Stimulated activated CD4-positive, alpha-beta T cell treated with anti-CD3 and anti-CD28 coated beads, TNF-alpha, amount 100 ng/mL, for 24 hours (primary cell): ENCODE measurements at places on chromosomes 6 and 20.

- no peak for DNase-seq
Observed at GRCh38 chr20:62069741-62070216, 4.1 kb upstream of the TAF4 start.

GRCh38 chr20:59102841-59103299, 60.3 kb upstream of the PRELID3B start:
- DNase-seq: no peak

DNA sequence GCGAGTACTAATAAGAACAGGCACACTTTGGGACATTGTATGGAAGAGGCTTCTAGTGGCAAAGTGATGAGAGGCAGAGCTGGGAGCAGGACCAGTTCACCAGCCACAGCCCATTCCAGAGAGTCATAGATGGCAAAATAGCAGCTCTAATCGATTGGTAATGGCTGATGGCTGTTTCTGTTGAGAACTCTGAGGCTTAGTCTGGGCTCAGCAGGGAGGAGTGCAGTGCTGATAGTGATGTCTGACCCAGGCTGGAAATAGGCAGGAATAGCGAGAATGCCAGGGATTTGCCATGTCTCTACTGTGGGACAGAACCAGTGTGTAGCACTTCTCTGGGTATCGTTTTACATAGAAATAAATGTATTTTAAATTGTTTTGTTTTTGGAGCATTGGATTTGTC, 620.0 kb upstream of the FLRT3 start:
- no peak for DNase-seq

DNA sequence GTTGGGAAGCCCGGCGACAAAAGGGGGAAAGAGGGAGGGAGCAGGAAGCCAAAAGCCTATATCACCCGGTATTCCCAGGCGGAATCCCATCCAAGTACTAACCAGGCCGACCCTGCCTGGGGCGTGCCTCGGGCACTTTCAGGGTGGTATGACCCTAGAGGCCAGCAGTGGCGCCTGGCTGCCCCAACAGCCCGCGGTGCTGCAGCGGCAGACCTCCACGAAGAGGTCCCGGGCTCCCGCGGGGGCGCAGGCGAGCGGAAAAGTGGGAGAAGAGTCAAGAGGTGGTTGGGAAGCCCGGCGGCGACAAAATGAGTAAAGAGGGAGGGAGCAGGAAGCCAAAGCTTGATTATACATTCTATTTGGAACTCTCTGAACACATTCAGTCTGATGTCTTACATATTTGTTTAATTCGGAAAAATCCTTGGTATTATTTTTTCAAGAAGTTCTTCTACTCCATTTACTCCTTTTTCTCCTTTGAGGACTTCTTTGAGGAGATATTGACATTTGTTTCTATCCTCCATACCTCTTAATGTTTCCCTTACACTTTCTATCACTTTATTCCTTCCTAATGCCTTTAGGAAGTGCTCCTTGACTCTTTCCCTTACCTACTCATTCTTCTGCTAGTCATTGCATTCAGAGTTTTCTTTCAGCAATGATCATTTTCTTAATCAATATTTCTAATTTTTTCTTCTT, 11.5 kb downstream of the TREML4 start:
- DNase-seq: no peak

- no peak for DNase-seq
Observed at GRCh38 chr20:17617212-17617867, 47.5 kb downstream of the DSTN start.

GRCh38 chr6:160299559-160299958, 40.9 kb upstream of the SLC22A2 start:
- DNase-seq: no peak

- DNase-seq: no peak
Observed at GRCh38 chr20:25310921-25311728, 63.2 kb downstream of the PYGB start.

GRCh38 chr6:170184316-170184715, 106.6 kb downstream of the DLL1 start:
- DNase-seq: no peak

GRCh38 chr20:50499938-50500337, 10.2 kb upstream of the PTPN1 start:
- no peak for DNase-seq

DNA sequence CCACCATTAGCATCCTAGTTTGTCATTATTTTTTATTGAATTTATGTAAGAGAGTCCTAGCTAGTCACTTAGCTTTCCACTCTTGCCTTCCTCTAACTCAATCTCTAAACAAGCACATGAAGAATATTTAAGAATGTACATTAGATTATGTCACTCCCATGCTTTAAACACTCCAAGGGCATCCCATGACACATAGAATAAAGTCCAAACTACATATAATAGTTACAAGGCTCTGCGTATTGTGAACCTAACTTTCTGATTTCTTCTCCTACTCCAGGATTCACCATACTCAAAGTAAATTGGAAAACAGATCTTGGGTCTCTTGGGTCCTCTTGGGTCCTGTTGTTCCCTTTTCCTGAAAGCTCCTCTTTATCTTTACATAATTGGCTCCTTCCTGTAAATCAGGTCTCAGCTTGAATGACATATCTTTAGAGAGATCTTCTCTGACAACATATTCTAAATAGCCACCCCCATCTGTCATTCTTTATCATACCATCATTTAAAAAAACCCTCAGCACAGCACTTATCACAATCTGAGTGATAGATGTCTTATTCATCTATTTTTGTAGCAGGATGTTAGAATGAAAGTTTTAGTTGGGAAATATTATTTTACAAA, 1042.4 kb upstream of the FLRT3 start:
- no peak for DNase-seq

- DNase-seq: no peak
Observed at GRCh38 chr20:50957276-50957675, 1.1 kb downstream of the DPM1 start.

DNA sequence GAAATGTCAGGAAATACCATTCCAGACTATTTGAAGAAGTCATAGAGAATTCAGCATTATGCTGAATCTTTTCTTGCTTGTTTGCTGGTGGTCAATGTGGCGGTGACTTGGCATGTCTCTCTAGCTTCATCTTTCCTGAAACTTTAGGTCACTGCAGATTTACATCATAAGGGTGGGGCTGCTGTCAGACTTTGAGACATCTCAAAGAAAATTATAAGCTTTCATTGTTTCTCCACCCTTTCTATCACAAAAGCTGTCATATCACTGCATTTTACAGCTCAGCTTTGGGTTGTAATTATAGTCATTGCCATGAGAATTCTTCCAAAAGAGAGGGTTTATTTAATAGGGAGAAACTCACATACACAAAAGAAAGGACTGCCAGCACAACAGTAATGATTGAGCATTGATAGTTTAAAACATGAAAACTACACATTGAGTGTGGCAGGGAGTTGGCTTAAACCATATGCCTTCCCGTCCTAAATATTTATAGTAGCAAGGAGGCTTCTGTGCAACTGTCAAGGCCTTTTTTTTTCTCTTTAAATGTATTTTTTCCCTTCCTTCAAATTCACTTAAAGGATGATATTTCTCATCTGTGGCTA, 44.7 kb upstream of the LRRC1 start:
- no peak for DNase-seq

- DNase-seq: no peak
Observed at GRCh38 chr6:89859744-89860143, 30.1 kb downstream of the CASP8AP2 start.

- no peak for DNase-seq
Observed at GRCh38 chr6:100304575-100304974, 160.1 kb downstream of the SIM1 start.

DNA sequence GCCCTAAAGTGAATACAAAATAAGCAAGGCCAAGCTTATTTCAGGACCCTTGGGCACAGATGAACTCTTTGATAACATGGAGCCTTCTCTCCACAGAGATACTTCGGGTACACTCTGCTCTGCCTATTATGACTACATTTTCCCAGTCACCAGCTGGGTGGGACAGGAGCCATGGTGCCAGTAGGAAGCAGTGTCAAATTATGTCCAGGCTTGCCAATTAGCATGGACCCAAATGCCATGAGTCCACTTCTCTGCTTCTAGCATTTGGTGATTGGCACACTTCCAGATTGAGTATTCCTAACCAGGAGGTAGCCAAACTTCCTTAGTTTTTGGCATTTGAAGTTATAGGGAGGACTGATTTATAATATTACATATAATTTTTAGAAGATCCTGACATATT, 513.8 kb upstream of the HTR1E start:
- DNase-seq: no peak

GRCh38 chr6:38284802-38285394, 354.8 kb downstream of the BTBD9 start:
- DNase-seq: no peak

- no peak for DNase-seq
Observed at GRCh38 chr6:119187596-119187995, 109.1 kb upstream of the FAM184A start.

- peak; percentile 16 for DNase-seq
Observed at GRCh38 chr20:31835977-31836852, 9.2 kb downstream of the FOXS1 start.

DNA sequence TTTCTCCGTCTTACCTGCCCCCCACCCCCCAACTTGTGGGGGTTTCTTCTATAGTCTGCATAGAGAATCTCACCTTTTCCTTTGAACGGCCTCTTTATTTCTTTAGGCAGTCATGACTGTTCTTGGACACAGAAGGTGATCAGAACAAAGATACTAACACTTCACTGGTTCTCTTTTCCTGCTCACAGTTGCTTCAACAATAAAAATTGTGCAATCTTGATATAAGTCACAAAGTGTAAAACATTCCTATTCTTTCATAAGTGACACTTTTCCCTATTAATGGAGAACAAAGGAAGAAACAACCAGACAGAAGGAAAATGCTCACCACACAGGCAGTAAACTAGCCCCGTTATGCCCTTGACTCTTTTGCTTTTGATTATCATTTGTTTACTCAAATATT, 238.4 kb upstream of the QKI start:
- DNase-seq: no peak

- DNase-seq: no peak
Observed at GRCh38 chr6:72321788-72322187, 300.1 kb upstream of the KCNQ5 start.
